ENCODE measurements at places on chromosomes 3 and 15. TPM values are rescaled to one million over a fixed set of nuclear protein-coding genes. Genes with fewer than 3 reads are reported as not detected.

Gene PATL2
- total RNA-seq, result 16.1 TPM

Gene RBP2
- not detected for total RNA-seq

Gene RAB6B
- total RNA-seq, result 1.7 TPM

DNA sequence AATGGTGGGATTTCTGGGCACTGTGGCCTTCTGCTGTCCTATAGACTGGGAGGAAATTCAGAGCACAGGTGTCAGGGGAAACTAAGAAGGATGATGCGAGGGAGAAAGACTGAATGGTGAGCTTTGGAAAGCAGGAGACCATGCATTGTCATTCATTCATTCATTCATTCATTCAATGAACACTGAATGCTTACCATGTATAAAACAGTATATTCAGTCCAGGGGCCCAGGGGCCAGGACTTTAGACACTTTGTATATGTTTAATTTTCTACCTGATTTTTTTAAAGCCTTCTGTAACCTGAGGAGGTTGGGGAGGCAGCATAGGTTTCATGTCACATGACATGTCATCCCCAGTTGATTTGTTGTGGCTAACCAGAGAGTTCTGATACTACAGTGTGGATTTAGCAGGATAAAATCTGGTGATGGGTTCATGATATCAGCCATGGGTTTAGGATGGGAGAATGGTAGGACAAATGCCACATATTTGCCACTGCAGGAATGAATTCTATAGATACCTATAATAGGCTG lies 57.7 kb upstream of the ATG7 start:
- no peaks in the 10 kb centered on the region for H3K36me3 ChIP-seq
- no peak overlapping the region for H3K4me3 ChIP-seq
- H3K27ac ChIP-seq, result no peak overlapping the region
- DNase-seq, result no peak
- H3K4me1 ChIP-seq, result no peaks in the 10 kb centered on the region
- H3K27me3 ChIP-seq, result peaks cover 1% of the 10 kb centered on the region

- H3K27me3 ChIP-seq, result peaks cover 6% of the 10 kb centered on the region
- no peak within 1 kb of the TSS for H3K4me3 ChIP-seq
- H3K27ac ChIP-seq, result no peak within 1 kb of the TSS
- H3K4me1 ChIP-seq, result no peaks in the 10 kb centered on the region
- H3K36me3 ChIP-seq, result no peaks in the 10 kb centered on the region
Observed at GRCh38 chr3:102434715-102435114, at the start of gene ZPLD1. ZPLD1 (plus strand) TSS chr3:102435015; CDS start chr3:102438488, 3,473 bp downstream.
